EH (cell line): ENCODE measurements at places on chromosomes 16 and 17.

- DNase-seq, result peak; percentile 70
Measured at GRCh38 chr16:30637944-30638343, 12.8 kb upstream of the PRR14 start.

DNA sequence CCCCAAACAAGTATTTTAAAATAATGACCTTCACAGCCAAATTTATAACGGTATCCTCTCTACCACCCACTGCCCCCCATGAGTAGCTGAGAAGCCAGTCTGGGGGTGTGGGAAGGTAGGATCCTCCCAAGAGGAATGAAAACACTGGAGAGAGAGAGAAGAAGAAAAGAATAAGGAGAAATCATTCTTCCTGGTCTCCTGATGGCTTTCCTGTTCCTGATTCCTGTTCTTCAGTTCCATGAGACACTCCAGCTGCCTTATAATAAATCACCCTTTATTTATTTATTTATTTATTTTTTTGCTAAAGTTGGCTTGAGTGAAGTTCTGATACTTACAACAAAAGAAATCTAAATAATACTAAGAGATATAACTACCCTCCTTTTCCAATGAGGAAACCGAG is 56.4 kb upstream of the FAM20A start:
- no peak for DNase-seq

DNA sequence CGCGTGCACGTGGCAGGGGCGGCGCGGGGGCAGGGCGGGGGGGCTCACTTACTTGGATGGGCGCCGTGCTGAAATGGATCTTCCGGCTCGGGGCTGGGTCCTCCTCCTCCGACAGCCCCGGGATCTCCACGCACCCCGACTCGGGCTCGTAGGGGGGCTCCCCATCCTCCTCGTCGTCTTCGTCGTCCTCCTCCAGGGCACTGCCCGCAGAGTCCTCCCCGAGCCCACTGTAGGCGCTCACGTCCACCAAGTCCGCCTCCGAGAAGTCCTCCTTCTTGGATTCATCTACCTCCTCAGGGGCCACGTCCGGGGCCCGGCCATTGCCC is 1.4 kb downstream of the PPP1R9B start:
- DNase-seq, result no peak

- DNase-seq, result no peak
Measured at GRCh38 chr16:27491894-27492587, 57.7 kb downstream of the GTF3C1 start.

- peak; percentile 83 for DNase-seq
Measured at GRCh38 chr16:81551151-81551808, 106.7 kb downstream of the CMIP start.

GRCh38 chr17:8477715-8478441 is 42.2 kb downstream of the NDEL1 start:
- DNase-seq, result no peak

DNA sequence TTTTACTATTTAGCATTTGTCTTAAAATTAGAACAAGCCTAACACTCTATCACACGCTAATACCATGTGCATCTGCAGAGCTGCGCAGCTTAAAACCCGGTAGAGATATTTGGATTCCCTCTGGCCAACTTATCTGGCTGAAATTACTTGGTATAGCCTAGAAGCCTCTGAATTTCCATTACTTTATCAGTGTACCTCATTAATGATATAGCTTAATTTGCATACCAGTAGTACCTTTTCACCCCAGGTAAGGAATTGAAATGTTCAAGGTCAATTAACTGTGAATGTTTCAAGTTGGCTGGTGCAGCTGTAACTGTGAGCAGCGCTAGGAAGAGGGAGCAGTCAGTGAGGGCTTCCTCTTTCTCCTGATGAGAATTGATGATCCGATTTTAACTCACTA is 74.2 kb downstream of the CNTNAP4 start:
- DNase-seq, result no peak

- DNase-seq, result no peak
Measured at GRCh38 chr17:259341-259976, 78.0 kb upstream of the DOC2B start.

- DNase-seq, result peak; percentile 41
Measured at GRCh38 chr17:57296231-57296630, 39.9 kb downstream of the MSI2 start.

GRCh38 chr17:75450270-75450669 is 6.2 kb upstream of the TMEM94 start:
- DNase-seq, result peak; percentile 71

DNA sequence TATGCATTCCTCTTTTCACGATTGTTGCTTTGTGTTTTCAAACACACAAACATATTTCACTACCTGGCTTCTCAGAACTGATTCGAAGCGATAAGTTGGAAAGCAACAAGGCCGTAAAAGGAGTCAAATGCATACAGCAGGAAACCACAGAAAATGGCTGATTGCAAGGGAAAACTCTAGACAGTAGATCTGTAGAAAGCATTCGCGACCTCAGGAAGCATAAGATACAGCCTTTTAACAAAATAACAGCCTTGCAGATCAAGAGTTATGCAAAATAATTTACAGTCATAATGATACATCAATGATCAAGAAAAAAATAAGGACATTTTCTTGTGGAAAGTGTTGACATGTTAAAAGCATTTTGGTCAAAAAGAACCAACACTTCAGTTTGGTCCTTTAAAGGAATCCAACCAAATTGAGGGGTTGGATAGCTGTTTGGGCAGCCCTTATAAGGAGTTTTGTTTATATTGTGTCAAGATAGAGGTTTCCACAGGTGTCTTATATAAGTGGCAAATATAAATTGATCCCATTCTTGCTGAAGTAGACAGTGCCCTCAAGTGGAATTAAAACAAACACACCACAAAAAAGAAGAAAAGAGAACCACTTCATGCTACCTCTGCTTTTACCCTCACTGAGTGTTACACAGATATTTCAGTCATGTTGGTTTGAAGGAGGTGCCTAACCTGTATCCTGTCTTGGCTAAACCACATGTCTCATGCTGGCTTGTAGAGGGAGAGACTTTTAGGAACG is 5.5 kb downstream of the CYLD start:
- DNase-seq, result peak; percentile 16

- DNase-seq, result no peak
Measured at GRCh38 chr16:9970244-9970643, 212.0 kb downstream of the GRIN2A start.

GRCh38 chr16:58026139-58026704 is 668 bp downstream of the MMP15 start:
- DNase-seq, result peak; percentile 55

DNA sequence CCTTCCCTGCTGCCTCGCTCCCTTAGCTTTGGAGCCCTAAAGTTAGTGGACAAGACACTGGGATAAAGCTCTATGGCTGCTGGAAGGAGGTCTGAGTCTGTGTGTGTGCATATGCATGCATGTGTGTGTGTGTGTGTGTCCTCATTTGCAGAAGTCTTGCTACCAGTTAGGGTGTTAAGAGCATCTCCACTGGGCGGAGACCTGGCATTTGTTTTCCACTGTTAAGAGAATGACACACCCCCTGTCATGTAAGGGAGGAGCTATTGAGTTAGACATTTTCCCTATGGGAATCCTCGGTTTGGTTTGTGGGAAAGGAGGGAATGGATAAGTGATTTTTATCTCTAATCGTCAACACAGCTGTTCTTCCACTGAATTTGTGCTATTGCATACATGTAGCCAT is 24.8 kb upstream of the ARHGAP23 start:
- DNase-seq, result peak; percentile 41

DNA sequence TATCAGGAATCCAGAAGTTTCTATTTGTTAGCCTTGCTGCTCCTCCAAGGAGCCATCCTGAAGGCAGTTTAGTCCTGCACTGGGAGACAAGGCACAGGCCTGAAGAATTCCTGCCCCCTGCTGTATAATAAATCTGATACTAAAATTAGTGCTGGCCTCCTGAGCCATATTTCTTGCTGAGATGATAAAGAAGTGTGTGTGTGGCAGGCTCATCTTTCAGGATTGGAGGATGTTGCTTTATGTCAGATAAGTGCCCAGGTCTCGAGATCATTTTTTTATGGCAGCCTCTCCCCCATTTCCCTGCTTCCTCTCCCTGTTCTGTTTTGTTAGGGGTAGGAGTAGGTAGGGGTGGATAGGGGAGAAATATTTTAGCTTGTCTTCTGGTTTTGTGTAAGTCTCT is 26.0 kb downstream of the MSI2 start:
- peak; percentile 42 for DNase-seq

DNA sequence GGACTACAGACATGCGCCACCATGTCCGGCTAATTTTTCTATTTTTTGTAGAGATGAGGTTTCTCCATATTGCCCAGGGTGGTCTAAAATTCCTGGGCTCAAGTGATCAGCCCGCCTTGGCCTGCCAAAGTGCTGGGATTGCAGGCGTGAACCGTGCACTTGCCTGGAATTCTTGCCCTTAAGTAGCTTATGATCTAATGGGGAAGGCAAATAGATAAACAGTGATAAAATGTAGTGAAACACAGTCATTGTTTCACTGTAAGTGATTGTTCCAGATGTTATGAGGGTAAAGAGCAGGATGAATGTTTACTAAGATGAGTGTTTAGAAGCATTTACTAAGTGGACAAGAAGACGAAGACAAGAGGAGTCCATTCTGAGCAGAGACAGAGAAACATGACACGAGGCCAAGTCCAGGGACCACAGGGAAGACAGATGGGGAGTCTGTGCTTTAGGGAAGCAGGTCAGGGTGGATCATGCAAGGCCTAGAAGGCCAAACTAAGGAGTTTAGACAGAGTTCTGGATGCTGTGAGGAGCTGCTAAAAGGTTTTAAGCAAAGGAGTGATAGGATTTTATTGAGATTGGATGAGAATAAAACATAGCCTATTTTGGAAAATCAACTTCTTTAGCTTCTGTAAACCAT is 36.9 kb downstream of the YPEL2 start:
- DNase-seq, result no peak

- DNase-seq, result peak; percentile 87
Measured at GRCh38 chr17:17712268-17712924, 31.1 kb downstream of the RAI1 start.

- no peak for DNase-seq
Measured at GRCh38 chr16:57948027-57948426, 22.9 kb downstream of the CNGB1 start.

- no peak for DNase-seq
Measured at GRCh38 chr16:25317732-25318316, 60.2 kb upstream of the ZKSCAN2 start.

DNA sequence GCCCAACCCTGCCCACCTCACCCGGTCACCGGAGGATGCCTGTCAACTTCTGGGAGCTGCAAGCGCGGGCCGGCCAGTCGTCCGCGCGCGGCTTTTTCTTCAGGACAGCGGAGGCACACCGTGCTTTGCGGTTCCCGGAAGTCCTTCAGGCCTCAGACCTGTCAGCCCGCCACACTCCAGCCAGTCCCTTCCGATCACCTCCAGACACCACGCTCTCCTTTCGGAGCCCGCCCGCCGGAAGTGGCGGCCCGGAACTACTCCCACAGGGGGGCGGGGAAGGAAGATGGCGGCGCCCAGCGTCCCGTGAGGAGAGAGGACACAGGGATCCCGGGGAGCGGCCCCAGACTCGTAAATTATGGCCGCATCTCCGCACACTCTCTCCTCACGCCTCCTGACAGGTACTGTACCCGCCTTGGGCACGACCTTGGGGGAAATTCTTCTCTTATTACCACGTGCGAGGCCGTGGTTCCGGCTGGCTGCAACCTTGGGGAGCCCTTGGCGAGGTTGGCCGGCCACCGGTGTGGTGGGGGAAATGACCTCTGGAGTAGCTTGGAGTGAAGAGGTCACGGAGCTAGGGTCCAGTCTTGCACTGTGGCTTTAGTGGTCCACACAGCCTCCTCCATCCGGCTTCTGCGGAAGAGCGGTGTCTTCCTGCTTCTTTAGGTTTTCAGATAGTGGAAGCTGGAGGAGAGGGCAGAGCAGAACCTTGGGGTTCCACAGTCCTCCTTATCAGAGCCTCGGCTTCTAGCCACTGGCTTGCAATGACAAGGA is at the start of gene COX10:
TSS of gene COX10 (plus strand) at position 254 of the 771 bp plus-strand sequence. CDS start at position 356, 102 bp downstream.
- DNase-seq, result peak; percentile 88

GRCh38 chr16:78277321-78278055 is 178.0 kb downstream of the WWOX start:
- DNase-seq, result no peak

DNA sequence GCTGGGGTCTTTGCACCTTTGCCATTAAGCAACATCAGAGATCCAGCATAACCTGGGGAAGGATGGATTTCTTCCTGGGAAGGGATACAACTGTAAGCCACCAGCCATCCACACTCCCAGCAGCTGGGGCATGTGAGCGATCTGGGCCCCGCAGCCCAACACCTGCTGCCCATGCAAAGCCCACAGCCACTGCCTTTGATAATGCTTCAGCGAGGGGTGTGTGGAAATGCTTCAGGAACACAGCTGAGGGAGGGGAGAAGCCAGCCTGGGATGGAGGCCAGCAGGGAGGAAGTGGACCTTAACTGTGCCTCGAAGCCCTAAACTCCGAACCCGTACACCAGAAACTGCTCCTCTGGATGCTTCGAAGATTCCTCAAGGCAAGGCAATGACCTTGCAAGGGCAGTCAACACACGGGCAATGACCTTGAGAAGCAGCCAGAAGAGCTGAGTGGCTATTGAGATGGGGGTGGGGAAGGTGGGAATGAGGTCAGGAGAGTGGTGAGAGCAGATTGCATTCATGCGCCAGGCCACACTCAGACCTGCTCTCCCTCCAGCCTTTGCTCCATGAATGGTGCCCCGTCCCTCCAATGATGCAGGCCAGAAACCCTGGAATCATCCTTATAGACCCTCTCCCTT is 49.1 kb downstream of the KATNIP start:
- no peak for DNase-seq

DNA sequence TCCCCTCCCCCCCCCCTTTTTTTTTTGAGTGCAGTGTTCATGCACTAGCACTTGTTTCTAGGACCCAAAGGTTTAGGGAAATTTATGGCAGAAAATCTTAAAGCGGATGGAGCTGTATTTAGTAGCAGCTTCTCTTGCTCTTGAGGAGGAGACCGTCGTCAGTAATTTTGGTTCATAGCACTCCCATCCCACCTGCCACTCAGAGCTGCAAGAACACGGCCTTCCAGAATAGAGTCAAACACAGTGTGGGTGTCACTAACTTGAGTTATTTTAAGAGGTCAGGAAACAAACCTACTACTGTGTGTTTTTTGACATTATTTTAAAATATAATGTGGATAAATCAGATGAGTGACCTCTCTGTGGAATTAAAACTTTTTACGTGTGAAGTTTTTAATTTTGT is 37.3 kb downstream of the SEC14L1 start:
- no peak for DNase-seq

GRCh38 chr16:54125751-54126655 is 160.6 kb downstream of the IRX3 start:
- DNase-seq, result no peak

DNA sequence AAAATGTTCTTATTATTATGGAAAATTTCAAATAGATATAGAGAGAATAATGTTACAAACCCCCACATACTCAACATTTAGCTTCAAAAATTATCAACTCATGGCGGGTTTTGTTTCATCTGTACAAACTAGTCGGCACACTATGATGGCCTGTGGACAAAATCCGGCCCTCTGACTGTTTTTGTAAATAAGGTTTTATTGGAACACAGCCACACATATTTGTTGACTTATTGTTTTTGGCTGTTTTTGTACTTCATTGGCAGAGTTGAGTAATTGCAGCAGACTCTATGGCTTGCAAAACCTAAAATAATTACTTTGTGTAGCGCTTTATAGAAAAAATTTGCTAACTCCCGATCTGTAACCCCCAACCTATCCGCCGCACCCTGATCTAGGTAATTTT is 41.4 kb upstream of the CLEC18A start:
- DNase-seq, result no peak
